ENCODE measurements at places on chromosomes 11 and 22.

DNA sequence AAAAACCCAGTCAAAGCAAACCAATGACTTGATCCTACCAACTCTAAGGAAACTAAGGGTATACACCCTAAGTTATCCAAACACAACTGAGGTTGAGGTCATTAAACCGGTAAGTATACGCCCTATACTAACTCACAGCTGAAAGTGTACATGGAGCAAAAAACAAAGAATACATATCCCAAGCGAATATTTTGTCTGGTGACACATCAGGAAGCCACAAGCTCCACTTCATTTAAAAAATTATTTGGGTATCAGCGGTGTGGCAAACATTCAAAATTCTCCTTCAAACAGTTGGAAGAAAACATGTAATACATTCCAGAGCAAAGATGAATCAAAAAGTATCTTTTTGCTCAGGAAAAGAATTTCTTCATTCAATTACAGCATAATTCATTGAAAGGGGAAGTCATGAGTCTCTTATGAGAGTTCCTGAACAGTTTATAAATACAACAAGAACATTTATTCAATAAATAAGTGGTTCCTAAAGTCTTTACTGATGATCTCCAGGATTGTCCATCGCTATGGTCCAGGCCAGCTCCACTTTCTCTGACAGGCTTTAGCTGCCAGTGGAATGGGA, 4.5 kb upstream of the JAML start:
- H3K4me3 ChIP-seq, result no peak overlapping the region
- H3K36me3 ChIP-seq, result no peaks in the 10 kb centered on the region
- no peaks in the 10 kb centered on the region for H3K4me1 ChIP-seq
- DNase-seq, result no peak
- no peaks in the 10 kb centered on the region for H3K27me3 ChIP-seq

DNA sequence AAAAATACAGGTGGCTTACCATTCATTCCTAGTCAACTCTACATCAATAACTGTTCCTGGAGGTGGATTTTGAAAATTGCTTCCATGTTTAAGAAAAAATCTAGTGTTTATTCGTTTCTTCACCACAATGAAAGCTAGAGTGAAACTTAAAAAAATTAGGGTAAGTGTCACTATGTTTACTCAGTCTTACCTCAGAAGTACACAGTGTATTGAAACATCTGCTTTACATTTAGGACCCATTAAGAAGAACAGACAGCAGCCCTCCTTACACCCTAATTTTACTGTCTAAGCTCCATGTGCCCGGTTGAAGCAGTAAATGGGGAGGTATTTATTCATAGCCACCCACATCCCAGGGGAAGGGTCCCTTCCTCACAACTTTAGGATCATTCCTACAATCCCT, 51.4 kb downstream of the PIWIL3 start:
- H3K27ac ChIP-seq, result no peak overlapping the region
- H3K27me3 ChIP-seq, result no peaks in the 10 kb centered on the region
- no peak for DNase-seq
- H3K36me3 ChIP-seq, result no peaks in the 10 kb centered on the region

DNA sequence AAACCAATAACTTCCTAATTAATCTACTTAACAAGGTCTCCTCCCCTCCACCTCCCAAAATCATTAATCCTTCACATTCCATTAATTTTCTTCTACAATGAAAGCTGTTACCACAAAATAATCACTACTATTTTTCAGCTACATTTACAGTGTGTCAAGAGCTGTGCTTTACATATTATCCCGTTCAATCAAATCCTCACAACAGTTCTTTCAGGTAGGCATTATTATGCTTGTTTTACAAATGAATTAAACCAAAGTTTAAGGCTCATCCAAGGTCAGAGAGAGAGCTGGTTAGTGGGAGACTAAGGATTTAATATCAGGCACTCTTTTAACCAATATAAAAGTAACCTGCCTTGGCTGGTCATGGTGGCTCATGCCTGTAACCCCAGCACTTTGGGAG, 107.4 kb downstream of the SIK3 start:
- H3K27me3 ChIP-seq, result no peaks in the 10 kb centered on the region
- peak overlapping the region; percentile 13 for H3K27ac ChIP-seq
- peaks cover 64% of the 10 kb centered on the region for H3K4me1 ChIP-seq
- H3K4me3 ChIP-seq, result no peak overlapping the region
- H3K36me3 ChIP-seq, result no peaks in the 10 kb centered on the region
- no peak for DNase-seq

GRCh38 chr22:42814215-42814614, 42.9 kb downstream of the ARFGAP3 start:
- no peak for DNase-seq
- H3K4me1 ChIP-seq, result 0 out of 2 replicates have a peak, but pooled peaks cover 2% of the 10 kb centered on the region
- no peak overlapping the region for H3K4me3 ChIP-seq
- H3K27me3 ChIP-seq, result no peaks in the 10 kb centered on the region
- H3K27ac ChIP-seq, result no peak overlapping the region

- no peak overlapping the region for H3K4me3 ChIP-seq
- peak; percentile 9 for DNase-seq
- H3K27ac ChIP-seq, result no peak overlapping the region
- H3K36me3 ChIP-seq, result no peaks in the 10 kb centered on the region
- H3K27me3 ChIP-seq, result no peaks in the 10 kb centered on the region
- H3K4me1 ChIP-seq, result peaks cover 4% of the 10 kb centered on the region
Observed at GRCh38 chr11:77203901-77204753, 76.1 kb downstream of the MYO7A start.

DNA sequence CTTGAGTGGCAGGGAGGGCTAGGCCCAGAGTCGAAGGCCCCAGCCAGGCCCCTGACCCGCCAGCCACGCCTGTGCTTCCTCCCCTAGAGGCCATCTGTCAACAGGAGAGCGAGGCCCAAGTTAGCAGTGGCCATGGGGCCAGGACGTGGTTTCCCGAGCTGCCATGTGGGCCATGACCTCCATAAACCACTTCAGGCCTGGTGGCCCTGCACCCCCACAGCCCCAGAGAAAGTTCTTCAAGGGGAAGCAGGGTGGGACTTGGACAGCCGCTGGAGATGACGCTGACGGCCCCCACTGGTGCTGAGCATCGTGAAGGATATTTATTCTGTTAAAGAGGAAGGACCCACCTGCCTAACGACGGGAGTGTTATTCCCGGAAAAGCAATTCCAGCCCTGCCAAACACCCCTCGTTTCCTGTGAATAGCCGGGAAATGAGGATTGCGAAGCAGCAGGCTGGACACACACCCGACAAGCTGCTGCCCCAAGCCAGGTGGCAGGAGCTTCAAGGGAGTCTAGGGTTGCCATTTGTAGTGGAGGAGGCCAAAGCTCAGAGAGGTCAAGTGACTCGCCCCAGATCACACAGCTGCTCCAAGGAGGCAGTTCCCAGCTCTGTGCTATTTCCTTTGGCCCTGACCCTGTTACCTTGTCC, 12.8 kb downstream of the PRR5 start:
- H3K4me1 ChIP-seq, result peaks cover 2% of the 10 kb centered on the region
- no peaks in the 10 kb centered on the region for H3K27me3 ChIP-seq
- no peaks in the 10 kb centered on the region for H3K36me3 ChIP-seq
- H3K4me3 ChIP-seq, result no peak overlapping the region
- DNase-seq, result no peak

GRCh38 chr11:34341096-34341495, 16.7 kb downstream of the ABTB2 start:
- H3K36me3 ChIP-seq, result no peaks in the 10 kb centered on the region
- H3K27ac ChIP-seq, result no peak overlapping the region
- H3K4me3 ChIP-seq, result no peak overlapping the region
- H3K4me1 ChIP-seq, result peaks cover 21% of the 10 kb centered on the region

DNA sequence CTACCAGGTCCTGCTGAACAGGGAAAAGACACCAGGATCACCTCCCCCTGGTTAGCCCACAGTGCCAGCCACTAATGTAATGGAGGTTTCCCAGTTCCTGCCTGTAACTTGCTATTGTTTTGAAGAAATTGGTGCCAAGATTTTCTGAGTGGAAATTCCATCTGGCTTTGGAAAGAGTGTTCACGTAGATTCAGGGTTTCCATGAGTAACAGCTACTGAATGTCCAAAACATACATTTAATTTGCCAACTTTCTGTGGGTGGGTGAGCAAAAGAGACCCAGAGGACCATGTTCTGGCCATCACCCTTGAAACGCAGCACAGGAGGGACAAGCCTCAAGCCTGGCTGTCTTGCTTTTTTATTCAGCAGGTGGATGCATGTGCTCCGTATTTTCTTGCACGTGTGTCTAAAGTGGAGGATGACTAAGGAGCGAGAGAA, 8.8 kb upstream of the DKK3 start:
- H3K4me3 ChIP-seq, result no peak overlapping the region
- H3K27ac ChIP-seq, result no peak overlapping the region
- DNase-seq, result no peak
- H3K4me1 ChIP-seq, result peaks cover 11% of the 10 kb centered on the region
- no peaks in the 10 kb centered on the region for H3K27me3 ChIP-seq

GRCh38 chr11:1835671-1836010, 851 bp downstream of the SYT8 start:
- no peaks in the 10 kb centered on the region for H3K36me3 ChIP-seq
- no peak for DNase-seq
- no peak overlapping the region for H3K4me3 ChIP-seq
- H3K27me3 ChIP-seq, result peaks cover 5% of the 10 kb centered on the region
- no peak overlapping the region for H3K27ac ChIP-seq
- 0 out of 2 replicates have a peak, but pooled peaks cover 2% of the 10 kb centered on the region for H3K4me1 ChIP-seq

- peaks cover 31% of the 10 kb centered on the region for H3K4me1 ChIP-seq
- H3K4me3 ChIP-seq, result no peak overlapping the region
- no peaks in the 10 kb centered on the region for H3K27me3 ChIP-seq
- no peak for DNase-seq
Observed at GRCh38 chr11:36010010-36010740, 66.3 kb downstream of the LDLRAD3 start.

- H3K4me1 ChIP-seq, result no peaks in the 10 kb centered on the region
- no peaks in the 10 kb centered on the region for H3K36me3 ChIP-seq
- H3K4me3 ChIP-seq, result no peak overlapping the region
- no peaks in the 10 kb centered on the region for H3K27me3 ChIP-seq
- no peak for DNase-seq
Observed at GRCh38 chr11:11565636-11566035, 56.2 kb downstream of the GALNT18 start.

DNA sequence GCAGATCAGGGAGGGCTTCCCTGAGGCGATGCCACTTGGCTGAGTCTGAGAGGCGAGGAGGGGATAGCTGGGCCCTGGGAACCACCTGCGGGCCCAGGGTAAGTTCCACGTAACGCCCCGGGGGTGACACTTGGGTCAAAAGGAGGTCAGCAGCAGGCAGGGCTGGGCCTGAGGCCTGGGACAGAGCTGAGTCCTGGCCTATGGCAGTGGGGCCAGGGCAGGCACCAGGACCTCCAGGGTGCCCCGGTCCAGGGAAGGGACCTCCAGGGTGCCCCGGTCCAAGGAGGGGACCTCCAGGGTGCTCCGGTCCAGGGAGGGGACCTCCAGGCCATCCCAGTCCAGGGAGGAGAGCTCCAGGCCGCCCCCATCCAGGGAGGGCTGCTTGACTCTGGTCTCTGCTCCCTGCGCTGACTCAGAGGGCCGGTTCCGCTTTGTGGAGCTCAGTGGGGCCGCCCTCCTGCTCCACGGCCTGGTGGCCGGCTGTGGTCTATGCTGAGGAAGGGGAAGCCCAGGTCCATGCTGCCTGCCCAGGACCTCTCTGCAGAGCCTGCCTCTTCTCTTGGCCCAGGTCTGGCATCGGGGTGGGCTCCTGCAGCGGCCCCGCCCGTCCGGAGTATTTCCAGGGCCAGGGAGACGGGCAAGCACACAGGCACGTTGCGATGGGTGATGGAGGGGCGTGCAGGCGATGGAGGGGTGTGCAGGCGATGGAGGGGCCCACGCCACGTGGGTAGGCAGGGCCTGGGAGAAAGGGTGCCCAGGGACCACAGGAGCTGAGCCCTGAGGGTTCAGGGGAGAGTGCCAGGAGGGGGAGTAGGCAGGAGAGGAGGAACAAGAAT, 19.5 kb upstream of the WNT7B start:
- no peak overlapping the region for H3K4me3 ChIP-seq
- no peak overlapping the region for H3K27ac ChIP-seq
- H3K36me3 ChIP-seq, result no peaks in the 10 kb centered on the region
- H3K4me1 ChIP-seq, result peaks cover 2% of the 10 kb centered on the region
